ENCODE measurements at places on chromosomes 2 and 18.
A peak's percentile ranks its signal among the peaks of the same experiment; 100 is the strongest.

- peak; percentile 95 for DNase-seq
These were observed at the start of gene ALK for GRCh38 chr2:29921560-29921915. Gene ALK (minus strand): TSS chr2:29921586. CDS start chr2:29920659, 927 bp downstream.

GRCh38 chr2:187319441-187320108 lies 128.5 kb downstream of the CALCRL start:
- DNase-seq: no peak

- no peak for DNase-seq
These were observed 1.4 kb upstream of the DOK6 start for GRCh38 chr18:69399253-69399652.

GRCh38 chr18:42734520-42734919 lies 381.0 kb downstream of the RIT2 start:
- DNase-seq: no peak

All from SK-N-DZ (cell line).